ENCODE measurements at places on chromosomes 6 and 20. TPM values are rescaled to one million over a fixed set of nuclear protein-coding genes. Genes with fewer than 3 reads are reported as not detected.

DNA sequence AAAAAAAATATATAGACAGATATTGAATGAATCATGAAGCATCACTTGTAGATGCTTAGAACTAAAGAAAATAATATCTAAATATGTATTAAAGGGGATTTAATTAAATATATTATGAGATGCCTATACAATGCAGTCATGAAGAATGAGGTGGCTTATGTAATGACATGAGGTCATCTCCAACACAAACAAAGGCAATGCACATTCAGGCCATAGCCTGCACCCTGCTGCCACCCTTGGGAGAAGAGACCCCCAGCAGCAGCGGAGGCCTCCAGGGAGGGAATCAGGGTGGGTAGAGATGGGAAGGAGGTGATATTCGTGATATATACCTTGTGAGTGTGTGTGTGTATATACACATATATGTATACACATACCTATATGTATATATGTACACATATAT is 26.4 kb upstream of the SSTR4 start:
- no peak for DNase-seq

DNA sequence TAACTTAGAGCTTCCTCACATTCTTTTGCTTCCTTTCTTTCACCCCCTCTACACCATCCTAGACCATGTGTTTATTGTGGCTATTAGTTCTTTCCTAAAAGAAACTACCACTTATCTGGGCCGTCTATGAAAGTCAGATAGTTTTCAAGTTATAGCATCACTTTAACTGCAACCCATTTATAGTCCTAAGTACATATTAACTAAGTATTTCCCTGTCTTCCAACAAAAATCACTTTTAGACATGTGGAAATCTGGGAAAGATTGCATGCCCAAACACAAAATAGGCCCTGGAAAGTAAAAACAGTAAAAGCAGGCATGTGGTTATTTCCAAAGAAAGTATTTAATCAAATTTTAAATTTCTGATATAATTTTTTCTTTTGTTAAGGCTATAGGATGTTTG is 5.5 kb downstream of the MYLIP start:
- no peak for DNase-seq

DNA sequence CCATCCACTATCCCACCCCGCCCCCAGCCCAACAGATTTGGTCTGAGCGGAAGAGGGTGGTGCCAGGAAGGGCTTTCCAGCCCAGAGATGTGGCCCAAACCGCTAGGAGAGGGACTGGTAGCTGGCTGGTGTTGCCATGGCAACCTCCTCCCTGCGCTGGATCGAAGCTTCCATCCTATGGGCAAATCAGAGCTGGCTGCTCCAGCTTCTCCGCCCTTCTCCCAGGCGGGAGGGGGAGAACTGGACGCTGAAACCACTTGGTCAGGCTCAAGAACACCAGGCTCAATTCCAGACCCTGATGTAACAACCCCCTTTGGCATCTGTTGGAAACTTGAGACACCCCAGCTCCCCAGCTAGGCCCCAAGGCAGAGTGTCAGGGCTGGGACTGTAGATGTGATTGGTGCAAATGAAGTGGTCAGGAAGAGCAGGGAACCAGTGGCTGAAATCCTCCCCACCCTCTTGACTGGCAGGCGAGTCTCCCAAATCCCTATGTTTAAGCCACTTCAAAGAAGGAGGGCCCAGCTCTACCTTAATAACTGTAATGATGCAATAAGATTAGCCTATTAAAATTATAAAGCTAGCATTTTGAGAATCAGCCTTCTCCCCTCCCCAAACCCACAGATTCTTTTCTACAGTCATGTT is 4.2 kb downstream of the RIMS4 start:
- DNase-seq, result peak; percentile 71

DNA sequence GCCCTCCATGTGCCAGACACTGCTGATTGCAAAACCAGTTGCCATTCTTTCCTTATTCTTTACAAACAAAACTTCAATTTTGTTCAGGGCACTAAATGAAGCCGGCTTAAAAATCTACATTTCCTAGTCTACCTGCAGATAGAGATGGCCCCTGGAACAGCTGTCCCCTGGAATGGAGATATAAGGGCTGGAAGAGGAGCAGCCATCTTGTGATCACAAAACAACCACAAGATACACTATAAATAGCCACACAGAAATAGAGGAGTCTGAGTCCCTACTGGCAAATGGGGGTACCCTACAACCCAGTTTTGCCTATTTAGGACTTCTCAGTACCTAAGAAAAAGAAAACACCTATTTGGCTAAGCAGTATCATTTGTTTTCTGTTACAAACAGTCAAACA is 115.9 kb upstream of the BEND6 start:
- no peak for DNase-seq

- no peak for DNase-seq
These were observed at the start of gene WFDC2 for GRCh38 chr20:45469336-45470261. Gene WFDC2 (plus strand): TSS chr20:45469753. CDS start chr20:45469782, 29 bp downstream.

GRCh38 chr6:168007592-168008338 is 10.3 kb downstream of the KIF25 start:
- peak; percentile 100 for DNase-seq

- peak; percentile 60 for DNase-seq
These were observed 53.7 kb downstream of the JARID2 start for GRCh38 chr6:15299430-15300131.

DNA sequence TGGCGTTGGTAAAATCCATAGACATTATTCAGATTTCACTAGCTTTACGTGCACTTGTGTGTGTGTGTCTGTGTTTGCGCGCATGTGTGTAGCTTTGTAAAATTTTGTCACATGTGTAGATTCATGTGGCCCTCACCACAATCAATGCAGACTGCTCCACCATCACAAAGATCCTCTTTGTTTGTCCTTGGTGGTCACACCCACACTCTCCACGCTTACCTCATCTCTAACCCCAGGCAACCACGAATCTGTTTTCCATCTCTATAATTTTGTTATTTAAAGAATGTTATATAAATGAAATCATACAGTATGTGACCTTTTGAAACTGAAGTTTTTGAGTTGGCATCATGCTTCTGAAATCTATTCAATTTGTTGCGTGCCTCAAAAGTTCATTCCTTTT is 58.5 kb downstream of the GRM1 start:
- DNase-seq, result peak; percentile 45

GRCh38 chr6:26554447-26554696 is 16.2 kb downstream of the HMGN4 start:
- DNase-seq, result no peak

GRCh38 chr6:108187519-108187918 is 21.7 kb downstream of the NR2E1 start:
- DNase-seq, result no peak

- DNase-seq, result no peak
These were observed 115.5 kb upstream of the CD93 start for GRCh38 chr20:23201658-23202057.

- no peak for DNase-seq
These were observed 386.0 kb downstream of the SMOC2 start for GRCh38 chr6:168826726-168827585.

DNA sequence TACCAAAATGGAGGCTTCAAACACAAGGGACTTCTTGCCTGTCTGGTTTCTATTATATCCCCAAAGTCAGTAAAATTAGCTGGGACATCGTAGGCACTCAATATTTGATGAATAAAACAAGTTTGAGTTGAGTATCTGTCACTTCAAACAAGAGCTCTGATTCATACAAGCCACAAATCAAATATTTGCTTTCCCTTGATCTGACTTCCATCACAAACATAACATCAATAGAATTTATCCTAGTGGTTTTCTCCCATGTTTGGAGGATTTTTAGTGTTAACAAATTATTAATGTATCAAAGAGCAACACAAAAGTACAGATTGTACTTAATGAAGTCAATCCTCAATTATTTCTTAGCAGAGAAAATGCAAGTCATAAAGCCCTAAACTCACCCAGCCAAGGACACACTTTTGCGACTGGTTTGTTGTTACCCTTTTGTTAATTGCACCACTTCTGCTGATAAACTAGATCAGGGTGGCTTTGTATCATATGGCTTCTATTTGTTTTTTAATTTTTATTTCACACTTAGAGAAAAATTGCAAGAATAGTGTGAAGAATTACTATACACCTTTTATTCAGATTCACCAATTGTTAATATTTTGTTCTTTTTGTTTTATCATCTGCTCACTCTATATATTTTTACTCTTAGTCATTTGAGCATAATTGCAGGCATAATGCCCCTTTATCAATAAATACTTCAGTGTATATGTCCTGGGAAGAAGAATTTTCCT is 117.4 kb upstream of the PRDM1 start:
- no peak for DNase-seq

DNA sequence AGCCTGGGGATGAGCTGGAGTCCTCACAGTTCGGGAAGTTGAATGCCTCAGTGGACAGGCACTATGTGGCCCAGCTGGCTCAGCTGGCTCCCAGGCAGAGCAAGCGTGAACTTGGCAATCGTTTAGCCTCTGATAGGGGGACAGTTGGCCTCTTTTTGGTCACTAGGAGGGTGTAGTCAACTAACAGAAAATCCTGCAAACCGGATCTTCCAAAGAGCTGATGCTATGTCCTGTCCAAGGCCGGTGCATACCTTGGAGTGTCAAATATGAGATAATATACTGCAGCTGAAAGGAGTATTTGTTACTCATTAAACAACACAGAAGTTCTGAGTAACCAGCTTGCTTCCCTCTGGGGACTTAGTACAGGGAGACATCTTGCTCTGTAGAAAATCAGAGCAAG is 126.2 kb upstream of the EXOC2 start:
- DNase-seq, result no peak

GRCh38 chr6:96246563-96246962 is 230.8 kb downstream of the FUT9 start:
- no peak for DNase-seq

- DNase-seq, result peak; percentile 15
These were observed 12.6 kb downstream of the PLCB4 start for GRCh38 chr20:9081423-9081966.

- no peak for DNase-seq
These were observed 86.6 kb upstream of the QKI start for GRCh38 chr6:163327921-163328320.

- DNase-seq, result no peak
These were observed 70.4 kb downstream of the GCNT2 start for GRCh38 chr6:10591422-10592160.

GRCh38 chr20:47276851-47277534 is 79.5 kb downstream of the ZMYND8 start:
- DNase-seq, result peak; percentile 97

- no peak for DNase-seq
These were observed 1.4 kb downstream of the TMEM170B start for GRCh38 chr6:11538819-11539468.

DNA sequence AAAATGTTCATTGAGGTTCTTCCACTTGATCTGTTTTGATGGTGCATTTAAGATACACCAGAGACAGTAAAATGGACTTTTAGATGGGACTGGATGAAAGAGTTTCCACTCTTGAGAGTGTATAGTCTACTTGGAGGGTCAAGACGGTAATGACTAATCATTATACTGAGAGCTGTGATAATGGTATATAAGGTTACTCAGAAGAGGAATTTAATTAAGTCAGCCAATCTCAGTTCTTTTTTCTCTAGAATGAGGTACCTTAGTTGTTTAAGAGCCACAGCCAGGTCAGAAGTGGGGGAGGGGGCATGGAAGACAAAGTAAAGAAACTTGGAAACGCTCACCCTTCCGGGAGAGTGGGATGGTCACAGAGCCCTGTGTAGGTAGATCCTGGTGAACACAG is 123.9 kb downstream of the MAP3K4 start:
- no peak for DNase-seq

GRCh38 chr6:115602466-115602865 is 458.2 kb downstream of the FRK start:
- DNase-seq, result peak; percentile 32

DNA sequence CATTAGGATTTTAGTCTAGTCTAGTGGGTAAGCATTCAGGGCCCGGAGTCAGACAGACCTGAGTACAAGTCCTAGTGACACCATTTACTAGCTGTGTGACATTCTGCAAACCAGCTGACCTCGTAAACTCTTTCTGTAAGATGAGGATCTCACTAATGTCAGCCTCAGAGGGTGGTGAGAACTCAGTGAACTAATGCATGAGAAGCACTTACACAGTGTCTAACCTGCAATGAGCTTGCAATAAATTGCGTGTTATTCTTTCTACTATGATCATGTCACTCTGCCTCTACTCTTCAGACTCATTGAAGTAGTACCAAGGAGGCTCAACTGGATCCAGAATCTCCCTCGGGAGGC is 41.1 kb upstream of the ZNF831 start:
- no peak for DNase-seq

GRCh38 chr6:110693994-110694393 is 121.3 kb downstream of the CDK19 start:
- DNase-seq, result no peak

GRCh38 chr6:1240766-1241318 is 71.1 kb upstream of the FOXQ1 start:
- peak; percentile 11 for DNase-seq

DNA sequence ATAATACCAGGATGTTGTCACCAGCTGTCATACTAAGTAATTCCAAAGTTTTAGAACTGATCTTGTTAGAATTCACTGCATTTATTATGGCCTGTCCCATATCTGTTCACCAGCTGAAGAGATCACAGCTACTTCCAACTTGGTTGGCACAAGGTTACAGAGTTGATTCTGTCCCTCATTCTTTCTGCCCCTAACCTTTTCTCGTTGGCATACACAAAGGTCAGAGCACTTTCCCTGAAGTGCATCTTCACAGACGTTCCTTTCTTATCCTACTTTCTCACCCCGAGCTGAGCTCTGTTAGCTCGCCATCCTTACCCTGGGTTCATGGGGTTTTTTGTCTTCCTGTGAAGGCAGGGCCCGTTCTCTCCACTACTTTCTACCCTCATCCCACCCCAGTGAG is 66.0 kb upstream of the VSTM2L start:
- no peak for DNase-seq

DNA sequence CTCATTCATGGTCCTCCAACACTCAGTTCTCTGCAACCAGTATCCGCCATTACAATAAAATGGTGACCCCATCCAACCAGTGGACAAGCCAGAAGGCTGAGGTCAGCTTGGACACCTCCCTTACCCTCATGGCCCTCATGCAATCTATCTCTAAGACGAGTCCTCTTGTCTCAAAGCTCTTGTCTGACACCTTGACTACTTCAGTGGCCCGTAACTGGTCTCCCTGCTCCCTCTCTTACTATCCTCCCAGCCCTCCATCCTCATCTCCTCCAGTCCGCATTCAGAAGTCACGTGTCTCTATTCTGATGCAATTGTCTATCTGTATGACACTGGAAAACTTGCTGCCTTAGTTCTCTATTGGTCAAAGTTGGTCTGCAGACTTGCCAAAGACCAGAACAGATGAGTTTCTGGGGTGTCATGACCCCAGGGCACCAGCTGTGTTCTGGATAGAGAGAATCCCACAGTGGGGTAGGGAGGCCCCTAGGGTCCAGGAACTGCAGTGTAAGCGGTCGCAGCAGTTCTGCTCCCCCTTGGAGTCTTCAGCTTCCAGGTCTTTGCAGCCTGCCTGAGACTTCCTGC is 59.6 kb upstream of the RNF24 start:
- DNase-seq, result no peak

LIN28B gene
- 0.29 TPM for total RNA-seq

C4A gene
- 0.96 TPM for total RNA-seq

SNTA1 gene
- total RNA-seq, result 45.1 TPM

DST gene
- total RNA-seq, result 79.0 TPM

SYNDIG1 gene
- 12.6 TPM for total RNA-seq

PARD6B gene
- 5.5 TPM for total RNA-seq

HSPA1L gene
- 0.68 TPM for total RNA-seq

SLC17A1 gene
- total RNA-seq, result not detected

SPATA2 gene
- total RNA-seq, result 6.6 TPM

TBC1D32 gene
- total RNA-seq, result 10.8 TPM

AVP gene
- total RNA-seq, result not detected

HTR1B gene
- 0.68 TPM for total RNA-seq

C2 gene
- not detected for total RNA-seq
